Uterus (tissue), 4 donors: ENCODE measurements at places on chromosomes 2 and 18. TPM values are rescaled to one million over a fixed set of nuclear protein-coding genes. Genes with fewer than 3 reads are reported as not detected.

DNA sequence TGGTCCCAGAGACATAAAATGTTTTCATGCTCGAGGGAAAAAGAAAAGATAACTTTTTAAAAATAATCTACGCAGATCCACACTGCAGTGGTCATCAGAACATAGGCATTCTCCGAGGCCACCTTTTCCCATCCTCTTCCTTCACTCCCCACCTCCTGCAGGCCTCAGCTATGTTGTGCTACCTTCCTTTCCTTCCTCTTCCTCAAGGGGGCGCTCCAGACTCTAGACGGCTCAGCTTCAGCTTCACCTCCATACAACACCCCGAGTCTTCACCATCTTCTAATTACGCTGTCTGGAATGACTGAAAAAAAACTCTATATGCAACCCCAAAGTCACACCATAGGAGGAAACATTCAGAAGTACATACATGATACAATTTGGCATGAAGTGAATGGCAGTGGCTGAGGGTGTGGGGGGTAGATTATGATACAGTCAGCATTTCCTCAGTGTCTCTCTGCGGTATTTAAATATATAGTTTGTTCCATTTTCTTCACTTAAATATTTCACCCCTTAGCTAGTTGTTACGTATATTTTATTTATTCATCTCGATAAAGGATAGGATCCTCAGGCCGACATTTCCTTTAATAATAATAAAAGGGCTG lies 583.6 kb downstream of the IRS1 start:
- DNase-seq = peak; percentile 24
- H3K4me3 ChIP-seq = no peak overlapping the region
- H3K4me1 ChIP-seq = no peaks in the 10 kb centered on the region
- H3K27me3 ChIP-seq = no peaks in the 10 kb centered on the region
- H3K27ac ChIP-seq = no peak overlapping the region

GALNT13 gene
- 0.29 TPM for total RNA-seq

DNA sequence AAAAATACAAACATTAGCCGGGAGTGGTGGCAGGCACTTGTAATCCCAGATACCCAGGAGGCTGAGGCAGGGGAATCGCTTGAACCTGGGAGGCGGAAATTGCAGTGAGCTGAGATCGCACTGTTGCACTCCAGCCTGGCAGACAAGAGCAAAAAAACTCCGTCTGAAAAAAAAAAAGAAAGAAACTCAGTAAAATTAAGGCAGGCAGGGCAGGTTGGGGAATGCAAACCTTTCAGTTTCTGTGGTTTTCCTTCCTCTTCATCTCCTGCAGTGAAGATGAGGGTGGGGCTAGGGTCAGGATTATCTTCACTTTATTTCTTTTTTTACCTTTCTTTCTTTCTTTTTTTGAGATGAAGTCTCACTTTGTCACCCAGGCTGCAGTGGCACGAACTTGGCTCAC lies 43.2 kb upstream of the PSME4 start:
- no peak overlapping the region for H3K27ac ChIP-seq
- H3K4me1 ChIP-seq = no peaks in the 10 kb centered on the region
- no peaks in the 10 kb centered on the region for H3K27me3 ChIP-seq
- DNase-seq = no peak

SCN9A gene
- total RNA-seq = 1.5 TPM

REG3G gene
- total RNA-seq = 0.35 TPM

FIGN gene
- 3.6 TPM for total RNA-seq

DNA sequence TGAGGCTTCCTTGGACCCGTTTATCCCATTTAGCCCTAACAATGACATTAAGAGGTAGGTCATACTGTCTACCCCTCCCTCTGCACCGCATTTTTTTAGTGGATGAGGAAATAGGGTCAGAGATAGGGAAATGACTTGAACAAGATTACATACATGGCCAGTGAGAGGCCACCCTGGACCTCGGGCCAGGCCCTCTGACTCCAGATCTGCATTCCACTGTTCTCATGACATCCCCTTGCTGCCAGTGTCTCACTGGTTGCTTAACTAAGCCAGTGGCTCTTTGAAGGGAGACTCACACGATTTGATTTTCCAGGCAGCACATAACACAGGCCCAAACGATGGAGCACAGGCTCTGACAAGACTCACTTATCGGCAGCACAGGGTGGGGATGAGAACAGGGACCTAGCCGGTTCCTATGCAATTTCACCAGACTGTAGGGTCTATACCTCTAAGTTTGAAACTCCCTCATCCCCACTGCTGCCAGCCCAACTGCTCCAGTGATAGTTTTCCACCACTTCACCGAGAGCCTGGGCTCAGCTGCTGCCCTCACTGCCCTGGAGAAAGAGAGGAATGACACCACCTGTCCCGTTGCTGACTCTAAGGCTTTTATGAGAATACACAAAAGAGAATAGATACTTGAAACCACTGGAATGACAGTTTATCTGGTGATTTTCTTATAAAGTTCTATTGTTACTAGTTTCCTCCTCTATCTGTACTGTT lies 82.5 kb downstream of the TMEM247 start:
- no peaks in the 10 kb centered on the region for H3K27me3 ChIP-seq
- no peaks in the 10 kb centered on the region for H3K4me1 ChIP-seq
- no peak for DNase-seq
- H3K27ac ChIP-seq = no peak overlapping the region
- no peaks in the 10 kb centered on the region for H3K36me3 ChIP-seq
- no peak overlapping the region for H3K4me3 ChIP-seq

DNA sequence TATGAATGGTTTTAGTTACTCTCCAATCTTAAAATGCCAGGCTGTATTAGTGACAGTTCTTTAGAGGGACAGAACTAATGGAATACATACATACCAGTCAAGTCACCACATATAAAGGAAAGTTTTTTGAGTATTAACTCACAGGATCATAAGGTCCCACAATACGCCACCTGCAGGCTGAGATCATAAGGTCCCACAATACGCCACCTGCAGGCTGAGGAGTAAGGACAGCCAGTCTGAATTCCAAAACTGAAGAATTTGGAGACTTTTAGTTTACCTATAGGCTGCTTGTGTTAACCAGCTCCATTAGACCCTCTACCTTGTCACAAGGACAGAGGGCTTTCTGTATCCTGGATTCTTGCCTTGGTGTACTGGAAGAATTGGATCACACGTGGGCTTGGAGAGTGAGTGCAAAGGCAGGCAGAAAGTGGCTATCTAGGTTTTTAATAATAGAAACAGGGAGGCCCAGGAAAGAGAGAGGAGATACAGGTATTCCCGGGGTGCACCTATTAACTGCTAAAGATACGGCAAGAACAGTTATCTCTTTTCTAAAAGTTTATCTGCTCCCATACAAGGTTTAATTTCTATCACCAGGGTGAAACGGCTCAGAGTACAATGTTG lies 234.9 kb upstream of the CYRIA start:
- H3K27ac ChIP-seq = no peak overlapping the region
- no peaks in the 10 kb centered on the region for H3K27me3 ChIP-seq
- no peak overlapping the region for H3K4me3 ChIP-seq
- H3K4me1 ChIP-seq = no peaks in the 10 kb centered on the region

- no peak overlapping the region for H3K27ac ChIP-seq
- H3K4me3 ChIP-seq = no peak overlapping the region
- no peaks in the 10 kb centered on the region for H3K4me1 ChIP-seq
- no peaks in the 10 kb centered on the region for H3K27me3 ChIP-seq
Observed at GRCh38 chr18:41043876-41044275, 911.2 kb upstream of the PIK3C3 start.

- H3K36me3 ChIP-seq = no peaks in the 10 kb centered on the region
- no peak for DNase-seq
- H3K27me3 ChIP-seq = no peaks in the 10 kb centered on the region
Observed at GRCh38 chr2:64141674-64142405, 2.4 kb downstream of the PELI1 start.

SLC5A7 gene
- total RNA-seq = 0.21 TPM

GRCh38 chr2:144522176-144522896 lies 2.4 kb upstream of the ZEB2 start:
- H3K4me3 ChIP-seq = no peak overlapping the region
- H3K4me1 ChIP-seq = no peaks in the 10 kb centered on the region
- H3K36me3 ChIP-seq = no peaks in the 10 kb centered on the region

PKDCC gene
- total RNA-seq = 244 TPM

GRCh38 chr18:38606841-38607240 lies 1041.2 kb upstream of the CELF4 start:
- no peak for DNase-seq
- no peaks in the 10 kb centered on the region for H3K4me1 ChIP-seq
- no peaks in the 10 kb centered on the region for H3K27me3 ChIP-seq
- no peak overlapping the region for H3K4me3 ChIP-seq

GKN1 gene
- total RNA-seq = not detected

- no peaks in the 10 kb centered on the region for H3K36me3 ChIP-seq
- H3K4me3 ChIP-seq = no peak overlapping the region
- no peak overlapping the region for H3K27ac ChIP-seq
- DNase-seq = no peak
- H3K27me3 ChIP-seq = no peaks in the 10 kb centered on the region
Observed at GRCh38 chr2:57855212-57855611, 191.4 kb upstream of the VRK2 start.

DNA sequence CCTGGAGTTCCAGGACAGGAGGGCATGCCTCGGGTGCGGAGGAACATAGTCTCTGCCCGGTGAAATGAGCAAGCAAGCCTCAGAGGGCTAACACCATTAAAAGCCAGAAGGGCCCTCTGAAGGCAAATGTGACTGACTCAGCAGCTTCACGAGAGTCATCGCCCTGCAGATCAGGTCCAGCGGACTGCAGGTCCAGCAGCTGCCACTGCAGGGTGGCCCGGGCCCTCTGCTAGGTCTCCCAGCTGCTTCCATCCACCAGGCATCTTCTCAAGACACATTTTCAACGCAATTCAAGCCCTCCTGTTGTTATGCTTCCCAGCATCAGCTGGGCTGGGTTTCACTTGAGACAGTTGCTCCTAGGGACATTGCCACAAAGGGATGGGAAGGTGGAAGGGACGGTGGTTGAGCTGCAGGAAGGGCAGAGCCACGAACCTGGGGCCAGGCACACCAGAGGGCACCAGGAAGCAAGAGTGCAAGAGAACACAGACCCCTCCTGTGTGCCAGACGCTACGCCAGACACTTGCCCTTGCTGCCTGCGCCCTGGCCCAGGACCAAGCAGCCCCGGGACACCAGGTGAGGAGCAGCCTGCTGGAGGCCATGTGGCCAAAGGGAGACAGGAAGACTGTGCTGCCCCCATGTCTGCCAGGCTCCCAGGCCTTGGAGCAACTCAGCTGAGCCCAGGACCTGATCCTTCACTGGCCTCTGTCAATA lies 173.0 kb downstream of the HDAC4 start:
- peaks cover under 1% of the 10 kb centered on the region for H3K4me1 ChIP-seq
- H3K36me3 ChIP-seq = no peaks in the 10 kb centered on the region
- H3K4me3 ChIP-seq = no peak overlapping the region
- H3K27me3 ChIP-seq = no peaks in the 10 kb centered on the region
- H3K27ac ChIP-seq = peak overlapping the region; percentile 81

GRCh38 chr2:101892377-101892776 lies 99.4 kb upstream of the IL1R2 start:
- H3K27ac ChIP-seq = no peak overlapping the region
- DNase-seq = no peak
- H3K27me3 ChIP-seq = no peaks in the 10 kb centered on the region
- no peak overlapping the region for H3K4me3 ChIP-seq

DNA sequence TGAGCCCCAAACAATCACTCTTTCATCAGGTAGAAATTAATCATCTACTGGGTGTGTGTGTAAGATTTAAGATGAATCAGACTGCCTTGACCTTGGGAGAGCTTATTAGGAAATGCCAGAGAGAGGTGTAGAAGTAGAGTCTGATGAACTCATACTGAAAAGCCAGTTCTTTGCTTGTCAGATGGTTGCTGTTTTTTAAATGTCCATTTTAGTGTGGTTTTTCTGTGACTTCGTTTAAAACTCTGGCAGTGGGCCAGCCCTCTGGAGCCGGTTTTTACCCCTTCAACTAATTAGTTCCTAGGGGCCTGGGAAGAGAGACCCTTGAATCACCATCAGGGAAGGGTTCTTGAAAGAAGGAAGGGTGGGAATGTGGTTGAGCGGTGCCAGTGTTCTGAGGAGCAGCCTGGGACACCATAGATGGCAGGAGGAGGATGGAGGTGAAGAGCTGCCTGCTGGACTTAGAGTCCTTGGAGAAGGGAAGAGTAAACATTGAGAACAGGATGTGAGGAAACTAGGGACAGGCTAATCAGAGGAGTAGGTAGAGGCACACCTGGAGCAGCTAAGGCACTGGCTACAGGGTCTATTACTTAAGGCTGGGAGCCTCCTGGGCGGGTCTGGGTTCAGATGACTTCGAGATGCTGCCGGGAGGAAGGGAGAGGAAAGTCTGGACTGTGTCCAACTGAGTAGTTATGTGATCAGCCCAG lies 66.1 kb downstream of the LRRFIP1 start:
- no peaks in the 10 kb centered on the region for H3K27me3 ChIP-seq
- H3K4me3 ChIP-seq = peak overlapping the region; percentile 75
- no peaks in the 10 kb centered on the region for H3K36me3 ChIP-seq

- H3K4me3 ChIP-seq = no peak overlapping the region
- H3K27me3 ChIP-seq = no peaks in the 10 kb centered on the region
- H3K36me3 ChIP-seq = no peaks in the 10 kb centered on the region
- H3K27ac ChIP-seq = no peak overlapping the region
- no peak for DNase-seq
- H3K4me1 ChIP-seq = no peaks in the 10 kb centered on the region
Observed at GRCh38 chr2:12990523-12990922, 273.8 kb downstream of the TRIB2 start.

DNA sequence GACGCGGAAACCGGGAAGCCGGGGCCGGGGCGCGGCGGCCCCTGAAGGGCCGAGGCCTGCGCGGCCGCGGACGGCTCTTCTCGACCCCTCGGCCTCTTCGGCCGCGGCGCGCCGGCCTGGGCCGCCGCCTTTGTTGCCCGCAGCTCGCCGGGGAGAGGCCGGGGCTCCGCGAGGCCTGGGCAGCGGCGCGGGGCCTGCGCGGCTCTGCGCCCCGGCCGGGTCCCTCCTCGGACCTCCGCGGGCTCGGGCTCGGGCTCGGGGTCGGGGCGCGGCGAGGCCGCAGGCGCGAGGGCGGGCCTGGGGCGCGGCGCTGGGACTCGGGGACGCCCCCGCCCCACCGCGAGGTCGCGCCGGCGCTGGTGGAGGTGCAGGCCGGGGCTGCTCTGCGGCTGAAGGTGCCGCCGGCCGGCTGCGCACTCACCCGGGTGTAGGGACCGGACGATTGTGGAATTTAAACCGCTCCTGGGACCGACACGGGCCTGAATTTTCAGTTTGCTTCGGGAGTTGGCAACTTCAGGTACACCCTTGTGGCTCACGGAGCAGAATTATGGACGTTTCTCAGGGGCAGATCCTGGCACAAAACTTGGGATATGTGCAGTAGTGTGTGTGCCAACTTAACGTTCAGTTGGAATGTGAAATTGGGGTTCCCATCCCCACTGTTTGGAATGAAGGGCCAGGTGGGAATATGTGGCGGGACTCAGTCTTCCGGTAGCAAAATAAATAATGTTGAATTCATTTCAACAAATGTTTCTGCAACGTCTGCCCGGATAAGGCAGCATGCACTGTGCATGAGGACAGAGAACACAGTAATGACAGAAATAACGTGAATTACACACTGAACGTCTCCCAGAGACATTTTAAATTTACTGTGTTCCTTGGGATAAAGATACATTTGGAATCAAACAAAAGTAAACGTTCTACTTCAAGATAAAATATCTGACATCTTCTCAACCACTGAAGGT lies 787 bp downstream of the SOCS6 start:
- H3K4me1 ChIP-seq = peaks cover 4% of the 10 kb centered on the region
- DNase-seq = no peak
- no peaks in the 10 kb centered on the region for H3K27me3 ChIP-seq
- H3K4me3 ChIP-seq = peak overlapping the region; percentile 52
